Occipital lobe (tissue), 3 donors: ENCODE measurements at places on chromosomes 7 and 10.

DNA sequence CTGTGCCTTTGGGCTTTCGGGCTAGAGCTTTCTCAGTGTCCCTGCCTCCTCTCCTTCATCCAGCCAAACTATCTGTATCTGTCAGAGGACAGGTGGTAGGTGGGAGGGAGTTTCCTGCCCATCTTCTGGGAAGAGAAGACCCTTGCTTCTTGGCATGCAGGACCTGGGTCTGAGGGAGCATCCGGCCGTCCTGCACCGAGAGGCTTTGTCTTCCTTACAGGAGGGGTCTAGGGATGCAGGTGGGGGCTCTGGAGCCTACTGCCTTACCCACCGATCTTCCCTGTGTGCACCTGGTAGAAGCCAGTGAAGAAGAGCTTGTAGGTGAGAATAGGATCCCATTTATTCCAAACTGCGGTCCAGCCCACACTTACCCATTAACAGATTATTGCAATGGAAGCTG, 5.8 kb upstream of the KLF6 start:
- no peak for DNase-seq

DNA sequence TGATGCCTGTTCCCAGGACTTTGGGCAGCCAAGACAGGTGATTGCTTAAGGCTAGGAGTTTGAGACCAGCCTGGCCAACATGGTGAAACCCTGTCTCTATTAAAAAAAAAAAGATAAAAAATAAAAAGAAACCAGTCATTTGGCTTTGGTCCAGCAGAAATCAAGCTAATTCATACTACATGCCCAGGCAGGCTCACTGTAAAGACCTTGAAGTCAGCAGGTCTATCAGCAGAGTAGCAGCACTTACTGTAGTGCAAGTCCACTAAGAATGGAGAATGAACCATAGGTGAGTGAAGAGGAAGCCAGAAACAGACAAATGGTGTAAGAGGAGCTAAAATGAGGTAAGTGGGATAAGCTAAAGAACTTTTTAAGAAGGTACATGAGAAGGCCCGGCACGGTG, 24.7 kb downstream of the PSPH start:
- no peak for DNase-seq

- DNase-seq, result no peak
These were observed 57.3 kb downstream of the TCF7L2 start for GRCh38 chr10:113007343-113007771.

DNA sequence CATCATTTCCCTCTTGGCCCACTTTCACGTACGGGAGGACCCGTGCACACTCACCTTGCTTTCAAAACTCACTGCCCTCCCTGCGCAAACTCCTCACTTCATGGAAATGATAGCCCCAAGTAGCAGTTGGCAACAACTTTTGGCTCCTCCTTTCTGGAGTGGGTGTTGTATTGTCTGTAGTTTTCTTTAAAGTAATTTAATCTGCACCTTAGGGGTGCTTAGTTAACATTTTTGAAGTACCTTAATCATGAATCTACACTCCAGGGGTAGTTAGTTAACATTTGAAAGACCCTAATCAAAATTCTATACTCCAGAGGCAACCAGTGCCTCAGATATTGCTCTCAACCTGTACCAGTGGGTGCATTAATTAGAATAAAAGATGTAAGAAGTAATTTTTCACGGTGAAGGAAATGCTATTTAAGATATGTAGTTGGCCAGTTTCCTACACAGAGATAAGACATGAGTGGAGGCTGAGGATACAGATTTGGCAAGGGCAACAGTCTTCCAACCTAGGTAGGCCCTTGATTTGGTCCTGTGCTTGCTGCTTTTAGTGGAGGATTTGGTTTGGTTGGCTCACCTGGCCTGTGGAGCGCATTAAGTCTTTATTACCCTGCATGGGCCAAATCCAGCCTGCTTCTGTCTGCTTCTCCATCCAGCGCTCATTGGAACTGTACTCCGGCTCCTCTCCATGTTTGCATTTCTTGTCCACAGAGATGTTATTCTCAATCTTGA, 93.0 kb downstream of the EXOC4 start:
- DNase-seq, result no peak

- DNase-seq, result no peak
These were observed 28.9 kb upstream of the RBM20 start for GRCh38 chr10:110615057-110615747.

- no peak for DNase-seq
These were observed 7.5 kb downstream of the RABGEF1 start for GRCh38 chr7:66747881-66748511.

DNA sequence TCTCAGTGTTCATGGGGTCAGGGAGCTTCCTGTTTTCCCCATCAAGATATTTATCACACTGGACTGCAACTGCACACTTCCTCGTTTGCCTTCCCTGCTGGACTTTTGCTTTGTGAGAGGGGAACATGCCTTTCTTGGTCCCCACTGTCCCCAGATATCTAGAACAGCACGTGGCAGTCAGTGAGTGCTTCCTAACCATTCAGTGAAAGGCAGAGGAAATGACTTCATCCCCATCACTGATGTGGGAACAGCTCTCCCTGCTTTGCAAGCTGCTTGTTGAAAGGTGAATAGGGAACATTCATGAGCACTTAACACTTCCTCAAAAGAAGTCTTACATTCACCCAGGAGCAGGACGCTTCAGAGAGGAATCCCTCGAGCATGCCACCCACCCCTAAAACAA, 135.4 kb downstream of the MYOF start:
- DNase-seq, result no peak

GRCh38 chr10:132111871-132112341, 46.2 kb downstream of the JAKMIP3 start:
- DNase-seq, result no peak

DNA sequence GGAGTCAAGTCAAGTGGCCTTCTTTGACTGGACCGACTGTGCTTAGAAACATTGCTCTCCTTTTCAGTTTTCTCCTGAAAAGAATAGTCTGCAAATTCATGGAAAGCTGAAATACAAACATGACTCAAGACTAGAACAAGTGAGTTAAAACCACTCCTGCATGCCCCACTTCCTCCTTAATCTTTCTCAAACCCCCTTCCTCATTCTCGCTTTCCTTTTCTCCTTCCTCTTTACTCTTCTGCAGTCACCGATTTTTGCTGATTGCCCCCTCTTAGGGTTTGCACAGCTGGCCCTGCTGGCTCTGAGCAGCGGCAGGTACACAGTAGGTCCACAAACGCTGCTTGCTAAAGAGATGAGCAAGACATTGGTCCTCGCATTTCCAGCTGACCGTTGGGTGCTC, 34.8 kb upstream of the MKI67 start:
- DNase-seq, result no peak

DNA sequence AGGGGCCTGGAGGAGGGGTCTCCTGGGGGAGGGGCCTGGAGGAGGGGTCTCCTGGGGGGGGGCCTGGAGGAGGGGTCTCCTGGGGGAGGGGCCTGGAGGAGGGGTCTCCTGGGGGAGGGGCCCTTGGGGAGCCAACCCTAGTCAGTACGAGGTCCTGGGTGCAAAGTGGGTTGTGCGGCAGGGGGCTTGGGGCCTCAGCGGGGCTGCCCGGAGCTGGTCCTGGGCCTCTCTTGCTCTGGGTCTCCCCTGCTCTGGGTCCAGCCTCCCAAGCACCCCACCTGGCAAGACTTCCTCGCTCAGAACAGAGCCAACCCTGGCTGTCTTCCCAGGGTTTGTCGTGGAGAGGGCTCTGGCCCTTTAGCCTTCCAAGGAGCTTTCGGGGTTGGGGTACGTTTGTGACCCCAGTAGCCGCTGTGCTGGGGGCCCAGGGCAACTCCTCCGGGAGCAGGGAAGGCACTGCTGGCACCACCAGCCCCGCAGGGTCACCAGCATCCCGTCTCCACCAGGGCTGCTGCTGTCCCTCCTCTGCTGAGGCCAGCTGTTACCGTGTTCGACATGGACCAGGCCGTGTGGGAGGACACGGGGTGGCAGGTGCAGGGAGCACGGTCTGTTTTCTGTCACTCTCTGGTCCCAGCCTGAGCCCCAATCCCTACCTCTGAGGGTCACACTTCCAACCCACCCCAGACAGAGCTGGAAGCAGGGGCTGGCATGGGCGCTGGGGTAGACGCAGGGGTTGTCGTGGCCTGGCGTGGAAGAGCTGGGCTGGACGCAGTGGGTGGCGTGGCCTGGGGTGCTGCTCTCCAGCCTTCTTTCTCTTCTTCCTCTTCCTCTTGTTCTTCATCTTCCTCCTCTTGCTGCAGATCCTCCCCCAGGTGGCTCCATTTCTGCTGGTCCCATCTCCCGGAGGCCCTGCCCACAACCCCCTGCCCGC, 22.8 kb downstream of the PWWP2B start:
- DNase-seq, result no peak

GRCh38 chr10:100438674-100439315, 24.0 kb upstream of the WNT8B start:
- no peak for DNase-seq

DNA sequence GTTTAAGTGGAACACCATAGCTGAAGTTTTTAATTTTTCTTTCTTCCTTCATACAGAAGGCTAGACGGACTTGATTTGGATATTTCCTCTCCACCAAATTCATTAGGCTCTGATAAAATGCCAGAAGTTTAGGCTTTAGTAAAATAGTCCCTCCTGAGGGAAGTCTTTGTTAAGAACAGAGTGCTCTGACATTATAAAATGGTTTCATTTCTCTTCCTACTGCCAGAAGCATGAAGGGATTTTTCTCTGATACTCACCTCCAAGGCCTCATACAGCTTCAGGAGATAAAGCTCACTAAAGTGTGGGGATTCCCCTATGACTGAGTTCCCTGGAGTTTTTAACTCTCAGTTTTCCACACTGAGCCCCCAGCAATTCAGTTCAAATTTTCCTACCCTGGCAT, 1489.6 kb downstream of the REEP3 start:
- no peak for DNase-seq

DNA sequence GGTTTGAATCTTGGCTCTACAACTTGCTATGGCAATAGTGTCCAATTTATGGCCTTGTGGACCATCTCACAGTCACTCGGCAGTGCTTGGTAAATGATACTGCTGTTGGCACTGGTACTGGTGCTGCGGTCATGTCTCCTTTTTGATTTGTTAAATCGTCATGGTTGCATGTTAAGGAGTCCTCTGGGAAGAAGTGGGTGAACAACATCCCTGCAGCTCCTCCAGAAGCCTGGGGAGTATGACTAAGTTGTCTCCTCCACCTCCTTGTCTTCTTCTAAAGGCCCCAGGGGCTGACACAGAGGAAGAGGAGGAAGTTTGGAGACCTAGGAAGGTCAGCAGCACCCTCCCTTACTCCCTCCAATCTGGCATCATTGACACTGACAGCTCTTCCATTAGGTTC, 8.5 kb downstream of the ITPRIP start:
- DNase-seq, result no peak

DNA sequence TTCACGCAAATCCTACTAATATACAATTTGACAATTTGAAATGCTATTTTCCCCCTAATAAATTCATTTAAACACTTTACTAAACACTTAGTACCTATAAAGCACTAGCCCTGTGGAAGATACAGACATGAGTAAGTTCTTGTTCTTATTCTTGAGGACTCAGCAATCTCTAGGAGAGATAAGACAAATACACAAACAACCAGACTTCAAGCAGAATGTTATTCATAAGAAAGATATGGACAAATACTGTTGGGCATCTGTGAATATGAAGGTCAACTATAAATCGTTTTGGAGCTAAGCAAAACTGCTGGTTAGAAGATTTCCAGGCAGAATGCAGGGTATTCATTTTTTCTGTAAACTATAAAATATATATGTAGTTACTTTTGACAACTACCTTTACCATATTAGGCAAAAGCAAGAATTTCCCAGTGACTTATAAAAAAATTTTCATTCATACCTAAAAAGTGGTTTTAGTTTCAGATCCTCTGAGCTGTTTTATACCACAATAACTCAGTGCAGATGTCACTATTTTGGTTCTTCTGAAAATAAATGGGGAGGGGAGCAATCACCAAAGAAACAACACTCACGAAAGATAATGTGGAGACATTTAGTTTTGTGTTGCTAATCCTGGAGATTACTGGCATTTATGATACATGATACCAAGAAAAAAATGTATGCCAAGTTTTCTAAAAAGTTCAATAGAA, 3.8 kb downstream of the VPS41 start:
- no peak for DNase-seq

- no peak for DNase-seq
These were observed 166.9 kb upstream of the WDR11 start for GRCh38 chr10:120684226-120684625.

DNA sequence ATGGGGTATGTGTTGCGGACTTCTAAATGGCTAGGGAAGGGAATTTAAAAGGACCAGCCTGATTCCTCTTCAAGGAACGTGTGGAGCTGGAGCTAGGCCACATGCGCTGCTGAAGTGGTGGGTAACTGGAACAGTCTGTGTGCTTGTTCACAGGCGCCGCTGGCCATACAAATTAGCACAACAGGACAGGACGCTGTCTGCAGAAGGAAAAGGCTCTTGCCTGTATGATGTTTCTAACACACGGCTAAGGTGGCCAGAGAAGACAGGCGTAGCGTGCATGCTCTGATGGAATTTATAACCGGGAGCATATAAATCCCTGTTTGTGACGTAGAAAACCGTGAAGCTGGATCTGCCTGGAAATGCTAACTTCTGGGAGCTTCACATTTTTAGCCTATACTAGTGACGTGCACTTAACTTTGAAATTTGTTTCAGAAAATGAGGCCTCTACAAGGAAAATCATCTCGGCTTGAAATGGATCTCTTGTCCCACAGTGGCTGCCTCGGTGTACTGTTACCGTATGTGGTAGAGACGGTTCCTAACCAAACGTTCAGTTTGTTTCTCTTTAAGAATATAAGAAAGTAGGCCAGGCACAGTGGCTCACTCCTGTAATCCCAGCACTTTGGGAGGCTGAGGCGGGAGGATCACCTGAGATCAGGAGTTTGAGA, 569.4 kb downstream of the PTPRN2 start:
- no peak for DNase-seq

- no peak for DNase-seq
These were observed 113.7 kb downstream of the ARL4A start for GRCh38 chr7:12801107-12801506.

DNA sequence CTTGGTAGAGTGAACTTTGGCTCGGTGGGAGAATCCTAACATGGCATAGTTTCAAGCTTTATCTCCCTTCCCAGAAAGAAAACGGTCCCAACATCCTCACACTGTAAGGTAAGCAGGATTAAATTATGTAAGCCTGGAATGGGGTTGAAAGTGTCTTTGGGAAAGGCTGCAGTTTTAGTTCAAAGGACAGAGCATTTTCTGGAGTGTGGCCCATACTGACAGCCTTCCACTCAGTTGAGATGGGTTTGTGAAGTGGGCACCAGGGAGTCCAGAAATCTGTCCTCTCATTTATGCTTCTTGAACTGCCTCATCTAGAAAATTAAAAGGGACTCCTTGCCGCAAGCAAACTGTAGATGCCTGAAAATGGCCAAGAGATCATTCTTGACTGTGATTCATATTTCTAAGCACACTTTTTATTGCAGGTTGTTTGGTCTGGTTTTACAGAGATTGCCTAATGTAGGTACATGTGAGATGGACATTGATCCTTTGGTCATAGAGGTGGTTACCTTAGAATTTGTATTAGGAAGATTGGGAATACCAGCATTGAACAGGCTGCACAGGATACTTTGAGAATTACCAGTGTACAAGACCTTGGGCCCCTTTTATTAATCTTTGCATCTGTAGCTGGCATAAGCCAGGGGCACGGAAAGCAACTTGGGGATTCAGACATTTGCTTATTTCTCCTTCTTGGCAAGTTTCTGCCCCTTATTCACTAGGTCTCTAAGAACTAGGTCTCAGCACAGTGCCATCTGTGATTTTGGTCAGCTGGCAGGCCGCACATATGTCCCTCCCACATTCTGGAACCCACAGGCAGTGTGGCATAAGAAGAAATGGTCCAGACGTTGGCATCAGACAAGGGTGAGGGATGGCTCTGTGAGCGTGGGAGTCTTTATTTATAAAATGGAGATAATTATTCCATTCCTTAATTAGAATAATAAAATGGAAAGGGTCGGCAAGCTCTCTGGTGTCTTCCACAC, 125.9 kb downstream of the GLCCI1 start:
- DNase-seq, result no peak

GRCh38 chr7:107661865-107662379, 1.3 kb downstream of the SLC26A4 start:
- no peak for DNase-seq
